K562 (cell line): ENCODE measurements at places on chromosomes 1 and 21.

DNA sequence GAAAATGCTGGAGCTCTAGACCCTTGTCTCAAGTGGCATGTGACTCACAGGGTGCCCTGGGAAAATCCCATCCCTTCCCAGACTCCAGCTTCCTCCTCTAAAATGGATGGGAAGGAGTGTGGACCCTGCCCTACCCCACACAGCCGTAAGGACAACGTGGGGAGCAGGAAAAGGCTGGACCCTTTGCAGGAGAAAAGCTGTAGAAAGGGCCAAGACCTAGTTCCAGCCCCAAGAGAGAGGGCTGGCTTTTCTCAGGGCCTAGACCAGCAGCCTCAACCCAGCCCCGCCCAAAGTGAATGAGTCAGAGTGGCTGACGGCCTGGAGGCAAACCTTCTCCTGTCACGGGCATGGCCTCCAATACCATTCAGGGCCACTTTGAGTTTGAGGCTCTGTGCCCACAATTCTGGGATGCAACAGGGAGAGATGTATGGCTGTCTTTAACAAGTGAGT is 1.1 kb downstream of the LAMB3 start:
- DNase-seq = peak; percentile 83

GRCh38 chr1:43308635-43309404 is 8.0 kb downstream of the TIE1 start:
- DNase-seq = peak; percentile 22

DNA sequence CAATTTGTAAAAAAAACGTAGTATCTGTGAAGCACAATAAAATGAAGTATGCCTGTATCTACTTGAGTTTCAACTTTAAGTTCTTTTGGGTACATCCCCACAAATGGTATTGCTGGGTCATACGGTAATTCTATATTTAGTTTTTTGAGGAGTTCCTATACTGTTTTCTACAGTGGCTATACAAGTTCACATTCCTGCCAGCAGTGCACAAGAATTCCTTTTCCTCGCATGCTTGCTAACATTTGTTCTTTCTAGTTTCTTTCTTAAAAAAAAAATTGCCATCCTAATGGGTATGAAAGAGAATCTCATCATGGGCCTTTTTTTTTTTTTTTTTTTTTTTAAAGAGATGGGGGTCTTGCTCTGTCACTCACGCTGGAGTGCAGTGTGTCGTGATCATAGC is 41.9 kb downstream of the UCK2 start:
- DNase-seq = no peak

- no peak for DNase-seq
These were observed 32.5 kb downstream of the PADI2 start for GRCh38 chr1:17086751-17087150.

GRCh38 chr1:25873120-25873519 is 2.4 kb downstream of the PAQR7 start:
- DNase-seq = no peak

DNA sequence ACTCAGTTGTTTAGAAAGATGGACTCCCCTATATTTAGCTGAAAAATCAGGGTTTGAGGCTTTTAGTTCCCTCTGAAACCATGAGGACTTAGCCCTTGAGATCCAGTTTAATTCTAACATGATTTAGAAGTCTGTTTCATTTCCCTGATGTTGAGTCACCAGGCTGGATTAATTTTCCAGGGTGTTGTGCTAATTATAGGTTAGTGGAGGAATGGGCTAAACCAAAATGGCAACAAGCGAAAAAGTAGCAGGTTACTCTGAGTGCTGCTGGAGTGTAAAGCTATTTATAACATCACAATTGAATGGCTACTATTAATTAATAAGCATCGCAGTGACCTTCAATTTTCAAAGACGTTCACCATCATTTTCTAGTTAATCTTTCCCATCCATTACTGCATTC is 15.5 kb upstream of the USP24 start:
- DNase-seq = no peak

GRCh38 chr1:101278238-101278637 is 41.4 kb downstream of the S1PR1 start:
- no peak for DNase-seq

DNA sequence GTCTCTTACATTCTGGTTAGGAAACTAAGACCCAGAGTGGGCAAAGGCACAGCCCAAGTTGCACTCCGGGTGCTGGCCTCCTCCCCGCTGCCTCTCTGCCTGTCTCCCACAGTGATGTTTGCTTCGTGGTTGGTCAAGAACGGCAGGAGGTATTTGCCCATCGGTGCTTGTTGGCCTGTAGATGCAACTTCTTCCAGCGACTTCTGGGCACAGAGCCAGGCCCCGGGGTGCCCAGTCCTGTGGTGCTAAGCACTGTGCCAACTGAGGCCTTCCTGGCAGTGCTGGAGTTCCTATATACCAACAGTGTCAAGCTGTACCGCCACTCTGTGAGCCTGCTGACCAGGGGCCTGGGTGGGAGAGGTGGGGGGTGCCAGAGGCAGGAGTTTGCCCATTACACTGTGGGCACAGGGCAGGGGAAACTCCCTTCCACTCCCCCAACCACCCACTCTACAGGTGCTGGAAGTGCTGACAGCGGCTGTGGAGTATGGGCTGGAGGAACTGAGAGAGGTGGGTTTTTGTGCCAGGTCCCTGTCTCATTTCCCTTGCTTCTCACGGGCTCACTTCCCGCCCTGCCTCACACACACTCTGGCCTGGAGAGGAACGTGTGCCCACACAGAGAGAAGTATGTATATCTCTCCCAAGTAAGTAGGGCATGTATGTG is 1.9 kb downstream of the BTBD19 start:
- no peak for DNase-seq

DNA sequence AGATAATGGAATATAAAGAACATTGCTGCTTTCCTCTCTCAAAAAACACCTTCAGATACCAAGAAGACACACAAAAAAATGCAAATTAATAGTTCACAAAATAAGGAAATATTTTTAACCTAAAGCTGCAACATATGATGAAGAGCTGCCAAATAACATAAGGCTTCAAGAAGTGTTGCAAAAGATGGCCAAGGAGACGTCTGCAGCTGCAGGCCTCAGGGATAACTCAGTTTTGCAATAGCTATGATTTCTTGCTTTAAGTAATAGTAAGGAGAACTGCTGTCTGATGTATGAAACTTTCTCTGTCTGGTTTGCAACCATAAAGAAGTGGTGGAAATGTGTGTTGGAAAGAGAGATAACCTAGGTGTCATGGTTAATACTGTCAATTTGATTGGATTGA is 1237.5 kb downstream of the MRPL39 start:
- no peak for DNase-seq

- no peak for DNase-seq
These were observed 5.5 kb downstream of the PTGFRN start for GRCh38 chr1:116915086-116915661.

GRCh38 chr1:185741551-185741950 is 7.4 kb downstream of the HMCN1 start:
- no peak for DNase-seq
